ENCODE measurements at places on chromosomes 2 and 18.

DNA sequence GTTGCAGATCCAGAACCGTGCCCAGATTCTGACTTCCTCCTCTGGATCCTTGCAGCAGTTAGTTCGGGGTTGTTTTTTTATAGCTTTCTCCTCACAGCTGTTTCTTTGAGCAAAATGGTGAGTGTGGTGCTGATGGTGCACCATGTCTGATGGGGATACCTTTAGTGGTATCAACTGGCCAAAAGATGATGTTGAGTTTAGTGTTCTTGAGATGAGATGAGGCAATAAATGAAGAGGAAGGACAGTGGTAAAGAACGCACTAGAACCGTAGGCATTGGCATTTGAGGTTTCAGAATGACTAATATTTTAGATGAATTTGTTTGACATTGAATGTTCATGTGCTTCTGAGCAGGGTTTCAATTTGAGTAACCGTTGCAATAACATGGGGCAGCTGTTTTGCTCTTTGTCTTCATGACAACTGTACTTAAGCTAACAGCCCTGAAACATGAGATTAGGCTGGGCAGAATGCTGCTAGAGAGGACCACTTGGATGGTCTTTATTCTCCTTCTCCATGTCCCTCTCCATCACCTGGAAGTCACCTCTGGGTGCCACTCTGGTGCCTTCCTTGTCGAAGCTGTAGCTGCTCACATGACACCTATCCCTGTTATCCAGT, 3.9 kb downstream of the CTLA4 start:
- no peak for DNase-seq

DNA sequence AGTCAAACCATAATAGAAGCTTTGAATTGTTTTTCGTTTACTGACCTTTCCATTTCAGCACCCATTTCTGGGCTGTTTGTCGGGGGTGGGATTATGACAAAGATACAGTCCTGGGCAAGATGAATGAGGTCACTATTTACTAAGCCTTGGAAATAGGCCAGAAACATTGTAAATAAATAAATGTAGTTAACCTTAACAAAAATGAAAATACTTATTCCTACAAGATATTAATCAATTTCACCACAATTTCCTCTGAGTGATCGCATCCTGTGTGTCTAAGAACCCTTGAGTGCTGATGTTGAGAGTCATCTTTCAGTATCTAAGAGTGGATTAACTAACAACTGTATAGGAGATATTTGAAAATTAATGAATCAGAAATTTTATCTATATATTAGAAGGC, 14.0 kb downstream of the ITGA4 start:
- DNase-seq = no peak

DNA sequence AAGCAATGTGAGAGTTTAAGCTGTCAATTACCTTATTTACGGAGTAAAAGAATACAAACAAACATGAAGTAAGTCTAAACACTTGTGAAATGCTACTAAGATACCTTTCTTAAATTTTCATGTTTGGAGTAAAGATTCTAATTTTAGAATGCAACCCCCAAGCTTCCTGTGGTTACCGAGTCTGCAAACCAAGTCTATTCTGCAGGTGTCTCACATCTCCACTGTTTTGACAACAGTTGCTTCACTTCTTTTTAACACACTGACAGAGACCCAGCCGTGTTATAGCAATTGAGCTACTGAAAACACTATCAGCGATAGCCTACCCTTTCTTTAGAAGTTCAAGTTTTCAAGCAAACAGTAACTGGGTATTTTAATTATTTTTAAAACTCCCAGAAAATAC, 608.3 kb downstream of the ERBB4 start:
- no peak for DNase-seq

- DNase-seq = no peak
Measured at GRCh38 chr2:182097571-182098164, 112.0 kb downstream of the PPP1R1C start.

DNA sequence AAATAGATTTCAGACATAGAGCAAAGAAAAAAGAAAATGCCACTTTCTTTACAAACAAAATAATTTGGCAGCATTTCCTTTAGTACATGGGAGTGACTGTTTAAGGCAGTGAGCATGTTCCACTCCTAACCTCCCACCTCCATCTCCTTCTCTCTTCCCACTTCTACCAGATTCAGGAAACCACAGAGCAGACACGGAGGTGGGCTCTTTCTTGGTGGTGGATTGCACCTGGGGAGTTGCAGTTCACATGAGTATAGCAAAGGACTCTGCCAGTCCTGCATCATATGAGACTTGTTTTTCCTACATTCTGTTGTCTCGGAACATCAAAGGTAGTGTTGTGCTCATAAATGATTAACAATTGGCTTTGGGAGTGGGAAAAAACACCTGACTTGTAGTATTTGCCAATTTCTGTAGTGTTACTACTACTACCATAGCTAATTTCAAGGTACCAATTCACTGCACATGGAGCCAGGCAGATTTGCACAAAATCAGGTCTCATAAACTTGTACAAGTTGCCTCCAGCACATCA, 137.2 kb downstream of the SPP2 start:
- DNase-seq = no peak

GRCh38 chr2:210792000-210792399, 235.6 kb downstream of the CPS1 start:
- DNase-seq = no peak

DNA sequence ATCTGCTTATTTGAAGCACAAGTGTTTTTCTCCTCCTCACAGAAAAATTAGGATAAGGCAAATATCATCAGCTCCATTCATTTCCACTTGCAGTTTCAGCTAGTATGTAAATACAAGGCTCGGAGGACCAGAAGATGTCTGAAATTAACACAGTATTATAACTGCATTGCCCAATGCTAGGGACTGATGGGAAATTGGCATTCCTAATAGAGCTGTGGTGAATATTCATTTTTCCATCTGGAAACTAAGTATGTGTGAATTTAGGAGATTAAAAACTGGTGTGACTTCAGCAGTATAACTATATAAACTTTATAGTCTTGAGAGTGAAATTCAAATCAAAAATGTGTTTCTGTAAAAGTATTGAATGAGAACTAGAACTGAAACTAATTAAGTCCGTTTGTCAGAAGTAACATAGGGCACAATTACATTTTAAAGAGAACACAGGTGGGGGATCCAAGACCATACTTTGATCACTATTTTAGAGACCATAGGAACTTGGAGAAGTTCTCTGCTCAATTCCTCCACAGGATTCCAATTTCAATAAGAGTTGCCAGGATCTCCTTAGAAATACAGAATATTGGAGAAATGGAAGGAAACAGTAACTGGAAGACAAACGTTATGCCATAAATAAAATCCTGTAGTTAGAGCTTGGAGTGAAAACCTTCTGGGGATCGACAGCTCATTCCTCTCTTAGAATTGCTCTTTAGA, 12.1 kb upstream of the ITGA6 start:
- no peak for DNase-seq

DNA sequence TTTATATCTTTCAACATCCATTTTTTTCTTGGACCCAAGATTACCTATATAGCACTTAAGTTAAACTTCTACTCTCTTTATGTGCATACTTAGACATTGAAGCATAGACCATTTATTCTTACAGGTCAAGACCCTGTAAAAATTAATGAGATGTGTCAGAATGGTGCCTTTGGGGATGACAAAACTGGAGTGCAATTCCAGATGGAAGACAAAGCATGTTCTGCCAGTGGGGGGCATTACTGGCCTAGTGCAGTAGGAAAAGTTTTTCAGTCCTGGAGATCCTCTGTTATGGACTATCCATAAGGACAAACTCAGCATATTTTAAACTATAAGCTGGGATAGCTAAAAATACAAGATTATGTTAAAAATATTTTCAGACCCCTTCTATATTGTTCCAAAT, 57.8 kb upstream of the MMADHC start:
- no peak for DNase-seq

- no peak for DNase-seq
Measured at GRCh38 chr2:240259201-240259923, 118.9 kb upstream of the OTOS start.

DNA sequence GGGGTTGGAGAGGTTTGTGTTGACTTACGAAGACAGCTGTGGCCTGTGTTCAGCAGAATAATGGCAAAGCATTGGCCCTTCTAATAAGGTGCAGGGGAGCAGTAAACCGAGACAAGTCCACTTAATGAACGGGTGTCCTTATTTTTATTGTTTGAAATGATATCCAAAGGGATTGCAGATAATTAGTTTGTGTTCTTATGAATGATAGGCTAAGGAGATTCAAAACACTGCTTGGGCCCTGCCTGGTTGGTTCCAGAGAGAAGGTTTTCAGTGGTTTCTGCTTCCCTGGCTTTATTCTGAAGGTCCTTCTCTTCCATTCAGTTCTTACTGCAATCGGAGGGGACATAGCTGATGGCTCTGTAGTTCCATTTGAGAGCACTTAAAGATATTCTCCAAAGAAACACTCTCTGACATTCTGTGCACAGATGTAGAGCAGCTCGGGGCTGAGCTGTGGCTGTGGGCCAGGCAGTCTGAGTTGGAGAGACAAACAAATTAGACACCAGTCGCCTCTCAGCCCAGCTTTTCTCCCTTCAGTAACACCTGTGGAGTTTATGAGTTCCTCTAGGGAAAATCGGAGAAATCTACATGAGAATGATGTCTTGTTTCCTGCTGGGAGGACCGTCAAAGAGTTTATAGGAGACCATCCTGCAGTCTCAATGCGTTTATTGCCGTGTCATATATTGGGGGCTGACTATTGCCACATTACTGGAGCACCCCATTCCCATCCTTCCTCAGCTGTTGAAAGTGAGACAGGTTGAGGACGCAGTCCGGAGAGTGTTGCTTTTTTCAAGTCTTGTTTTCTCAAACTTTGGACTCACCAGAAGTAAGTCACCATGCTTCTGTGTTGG, 6.5 kb downstream of the GREB1 start:
- no peak for DNase-seq

- peak; percentile 54 for DNase-seq
Measured at GRCh38 chr18:478681-479080, 21.8 kb downstream of the COLEC12 start.

DNA sequence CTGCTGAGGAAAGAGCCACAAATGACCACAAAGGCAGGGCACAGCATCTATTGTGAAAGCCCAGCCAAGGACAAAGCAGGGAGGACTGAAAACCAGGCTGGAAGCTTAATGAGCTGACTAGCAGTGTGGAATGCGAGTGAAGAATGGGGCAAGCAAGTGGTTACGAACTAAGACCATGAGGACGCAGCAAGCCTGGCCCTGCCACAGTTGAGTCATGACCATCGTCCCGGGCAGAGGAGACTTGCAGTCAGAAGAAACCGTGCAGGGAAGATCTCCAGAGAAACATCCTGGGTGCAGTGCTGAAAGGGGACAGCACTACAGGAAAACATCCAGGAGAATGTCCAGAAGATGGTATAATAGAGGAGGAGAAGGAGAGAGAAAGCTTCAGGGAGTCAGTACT, 120.5 kb upstream of the GYPC start:
- no peak for DNase-seq

- DNase-seq = no peak
Measured at GRCh38 chr2:155825876-155826275, 506.6 kb downstream of the NR4A2 start.

DNA sequence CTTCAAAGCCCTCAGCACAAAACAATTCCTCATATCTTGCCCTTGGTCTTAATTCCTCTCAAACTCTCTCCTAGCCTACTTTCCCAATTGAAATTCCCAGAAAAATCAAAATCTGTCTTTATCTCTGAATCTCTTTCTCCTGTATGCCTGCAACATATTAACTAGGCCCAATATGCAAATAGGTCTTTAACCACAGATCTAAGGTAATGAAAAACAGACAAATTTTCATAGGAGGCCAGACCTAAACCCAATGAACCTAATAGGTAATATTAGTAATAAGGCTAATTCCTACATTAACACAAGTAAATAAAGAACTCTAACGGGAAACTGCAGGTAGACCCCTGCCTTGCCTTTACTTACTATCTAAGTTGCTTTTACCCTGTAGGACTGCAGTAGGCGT, 41.4 kb downstream of the WDR33 start:
- no peak for DNase-seq

GRCh38 chr18:30088238-30089015, 954.1 kb downstream of the DSC3 start:
- no peak for DNase-seq

DNA sequence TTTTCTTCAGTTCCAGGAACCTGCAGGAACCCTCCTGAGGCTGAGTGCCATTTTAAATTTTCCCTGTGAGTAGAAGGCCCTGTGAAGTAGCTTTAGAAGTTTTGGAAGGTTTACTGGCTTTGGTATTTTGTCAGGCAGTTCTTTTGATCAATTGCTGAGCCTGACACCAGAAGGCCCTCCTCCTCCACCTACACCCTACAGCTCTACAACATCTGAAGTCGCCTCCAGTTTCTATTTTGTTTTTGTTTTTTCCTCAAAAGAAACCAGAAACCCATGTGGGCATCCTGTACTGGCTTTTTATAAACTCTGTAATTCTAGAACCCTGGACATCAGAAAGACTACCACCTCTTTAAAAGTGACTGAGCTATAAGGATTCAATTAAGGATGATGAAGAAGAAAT, 153.7 kb downstream of the NRXN1 start:
- DNase-seq = no peak

All from dermis microvascular lymphatic vessel endothelial cell (primary cell).